D341Med (cell line): ENCODE measurements at places on chromosomes 5 and 9.

DNA sequence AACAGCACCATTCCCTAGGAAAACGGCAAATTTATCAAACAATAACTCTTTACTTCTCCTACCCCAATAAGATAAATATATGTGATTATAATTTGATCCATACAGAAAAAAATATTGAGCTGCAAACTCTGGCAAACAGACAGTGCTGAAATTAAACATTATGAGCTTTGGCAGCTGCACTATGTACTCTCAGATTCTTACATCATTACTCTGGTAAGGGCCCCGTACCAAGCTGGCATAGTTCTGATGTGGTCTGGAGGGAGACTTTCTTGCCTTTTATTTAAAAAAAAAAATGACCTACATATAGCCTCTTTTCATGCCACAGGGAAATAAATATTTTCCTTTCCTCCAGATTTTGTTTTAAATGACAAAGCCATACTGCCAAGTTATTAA, 95.0 kb downstream of the NR6A1 start:
- no peak for DNase-seq

GRCh38 chr5:149153751-149154610, 12.7 kb downstream of the ABLIM3 start:
- DNase-seq = no peak

DNA sequence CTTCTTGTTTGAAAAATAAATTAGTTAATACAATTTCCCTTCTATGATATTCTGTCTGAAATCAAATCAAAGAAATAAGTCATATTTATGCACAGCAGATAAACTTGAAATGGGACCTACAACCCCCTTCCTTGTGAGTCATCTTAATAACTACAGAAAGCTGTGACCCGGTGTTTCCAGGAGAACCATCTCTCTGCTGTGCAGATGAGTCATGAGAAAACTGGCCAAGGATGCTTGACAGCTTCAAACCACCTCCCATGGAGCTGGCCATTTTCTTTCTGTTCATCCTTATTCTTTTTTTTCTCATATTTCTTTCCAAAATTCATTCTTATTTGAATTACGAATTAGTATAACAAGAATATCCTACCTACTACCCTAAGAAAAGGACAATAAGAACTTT, 43.4 kb upstream of the NR4A3 start:
- DNase-seq = no peak

- no peak for DNase-seq
These were observed 717.1 kb downstream of the CDH9 start for GRCh38 chr5:26321278-26321677.

DNA sequence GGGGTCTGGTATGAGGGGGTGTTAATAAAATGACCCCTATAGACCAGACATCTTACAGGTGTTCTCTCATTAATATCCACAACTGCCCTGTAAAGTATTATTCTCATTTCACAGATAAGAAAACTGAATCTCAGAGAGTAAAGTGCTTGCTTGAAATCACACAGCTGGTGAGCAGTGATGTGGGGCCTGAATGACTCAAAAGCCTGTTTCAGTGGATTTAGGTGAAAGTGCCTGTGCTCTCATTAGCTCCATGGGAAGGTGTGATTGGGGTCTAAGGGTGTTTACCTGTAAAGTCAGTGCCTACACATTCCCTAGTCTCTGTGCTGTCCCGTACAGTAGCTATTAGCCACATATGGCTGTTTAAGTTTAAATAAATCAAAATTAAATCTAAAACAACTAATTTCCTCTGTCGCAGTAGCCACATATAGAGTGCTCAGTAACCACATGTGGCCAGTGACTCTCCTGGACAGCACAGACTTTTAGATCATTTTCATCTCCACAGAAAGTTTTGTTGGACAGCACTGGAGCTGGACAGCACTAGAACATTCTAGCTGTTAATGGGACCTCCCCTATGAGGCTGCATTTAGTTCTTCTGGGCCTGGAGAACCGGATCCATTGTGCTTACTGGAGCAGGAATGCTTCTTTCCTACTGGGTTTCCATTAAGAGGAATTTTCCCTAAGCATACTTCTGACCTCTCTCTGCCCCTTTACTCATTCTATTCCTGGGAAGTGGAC, 52.5 kb upstream of the SEMA6A start:
- DNase-seq = no peak

GRCh38 chr5:131758520-131758900, 38.3 kb downstream of the FNIP1 start:
- DNase-seq = no peak

GRCh38 chr5:150085950-150086715, at the start of gene CSF1R:
CSF1R (minus strand) TSS chr5:150086554; CDS start chr5:150086427, 127 bp downstream.
- peak; percentile 10 for DNase-seq

GRCh38 chr5:14211818-14212803, 69.0 kb downstream of the TRIO start:
- no peak for DNase-seq

DNA sequence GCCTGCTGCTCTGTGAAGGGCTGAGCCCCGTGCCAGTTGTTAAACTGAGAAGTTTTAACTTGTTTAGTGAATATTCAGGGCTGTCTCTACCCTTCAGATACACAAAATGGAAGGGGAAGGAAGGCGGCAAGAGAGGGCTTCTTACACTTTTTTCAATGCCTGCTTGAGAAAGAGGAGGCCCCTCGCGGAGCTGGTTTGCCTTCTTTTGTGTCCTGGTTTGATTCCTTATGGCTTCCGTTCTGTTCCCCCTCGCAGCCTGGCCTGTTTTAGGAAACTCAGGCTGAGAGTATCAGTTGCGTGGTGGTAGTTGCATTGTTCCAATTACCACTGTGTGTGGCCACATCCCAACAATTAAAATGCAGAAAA, 1.0 kb downstream of the FAM53C start:
- no peak for DNase-seq

DNA sequence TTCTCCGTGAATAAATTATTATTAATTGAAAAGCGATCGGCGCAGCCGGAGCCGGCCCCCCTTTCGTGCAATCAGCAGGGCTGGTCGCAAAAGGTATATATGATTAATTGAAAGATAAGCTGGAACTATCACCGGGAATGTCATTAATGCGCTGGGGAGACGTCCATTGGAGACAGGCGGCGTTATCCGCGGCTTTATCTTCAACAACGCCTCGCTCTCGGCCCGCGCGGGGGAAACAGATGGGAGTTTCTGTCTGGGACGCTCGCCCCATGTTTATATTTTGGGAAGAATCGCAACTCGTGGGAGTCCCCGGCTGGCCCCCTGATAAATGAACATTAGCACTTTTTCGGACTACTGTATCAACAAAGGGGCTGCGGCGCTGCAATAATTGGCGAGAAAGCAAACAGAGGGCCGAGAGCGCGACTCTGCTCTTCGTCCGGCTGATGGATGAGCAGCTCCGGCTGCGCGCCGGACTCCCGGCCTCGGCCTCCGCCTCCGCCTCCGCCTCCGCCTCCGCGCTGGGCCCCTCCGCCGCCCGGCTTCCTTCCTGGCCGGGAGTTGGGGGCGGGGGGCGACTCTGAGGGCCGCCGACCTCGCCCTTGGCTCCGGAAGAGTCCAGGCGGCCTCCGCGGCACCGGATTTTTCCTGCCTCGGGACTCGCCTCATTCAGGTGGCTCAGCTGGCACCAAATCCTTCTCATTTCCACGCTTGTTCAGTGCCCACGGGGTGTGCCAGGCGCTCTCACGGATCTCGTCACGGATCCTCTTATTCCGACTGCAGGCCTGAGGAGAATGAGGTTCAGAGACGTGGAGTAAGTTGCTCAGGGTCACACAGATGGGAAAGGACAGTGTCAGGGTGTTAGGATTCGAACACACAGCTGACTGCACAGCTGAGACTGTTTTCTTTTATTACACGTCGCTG, 3.6 kb upstream of the NKX2-5 start:
- peak; percentile 47 for DNase-seq

- DNase-seq = no peak
These were observed 99.2 kb upstream of the IQGAP2 start for GRCh38 chr5:76303921-76304320.

GRCh38 chr5:152170350-152170749, 234.7 kb downstream of the NMUR2 start:
- DNase-seq = peak; percentile 22

GRCh38 chr5:53820119-53820801, 259.8 kb downstream of the NDUFS4 start:
- DNase-seq = no peak

- DNase-seq = no peak
These were observed 207.6 kb upstream of the MPDZ start for GRCh38 chr9:13487071-13487470.

DNA sequence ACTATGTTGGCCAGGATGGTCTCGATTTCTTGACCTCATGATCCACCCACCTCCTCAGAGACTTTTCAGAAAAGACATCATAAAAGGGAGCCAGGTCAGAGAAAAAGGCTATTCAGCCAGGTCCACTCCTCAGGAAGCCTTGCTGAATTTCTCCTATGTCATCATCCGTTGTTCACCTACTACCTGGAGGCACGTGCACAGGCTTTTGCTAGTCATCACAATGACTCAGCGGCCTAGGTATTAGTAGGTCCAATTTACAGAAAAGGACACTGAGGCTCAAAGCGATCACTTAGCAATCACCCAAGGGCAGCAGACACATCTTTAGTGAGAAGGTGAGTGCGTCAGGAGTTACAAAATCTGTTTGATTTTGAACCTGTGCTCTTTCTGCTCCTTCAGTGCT, 72.3 kb upstream of the RAD23B start:
- DNase-seq = no peak

DNA sequence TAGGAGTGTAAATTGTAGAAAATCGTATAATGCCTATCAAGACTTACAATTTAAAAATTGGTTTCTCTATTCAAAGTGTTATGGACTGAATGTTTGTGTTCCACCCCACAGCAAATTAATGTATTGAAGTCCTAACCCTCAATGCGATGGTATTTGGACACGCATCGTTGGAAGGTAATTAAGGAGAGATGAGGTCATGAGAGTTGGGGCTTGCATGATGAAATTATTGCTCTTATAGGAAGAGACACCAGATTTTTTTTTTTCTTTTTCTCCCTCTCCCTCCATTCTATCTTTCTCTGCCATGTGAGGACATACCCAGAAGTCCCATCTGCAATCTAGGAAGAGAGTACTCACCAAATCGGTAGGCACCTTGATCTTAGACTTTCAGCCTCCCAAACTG, 189.2 kb downstream of the MAN2A1 start:
- no peak for DNase-seq

- no peak for DNase-seq
These were observed 34.6 kb upstream of the LRRTM2 start for GRCh38 chr5:138909734-138910133.

GRCh38 chr5:148827723-148828122, 1.3 kb downstream of the ADRB2 start:
- no peak for DNase-seq

DNA sequence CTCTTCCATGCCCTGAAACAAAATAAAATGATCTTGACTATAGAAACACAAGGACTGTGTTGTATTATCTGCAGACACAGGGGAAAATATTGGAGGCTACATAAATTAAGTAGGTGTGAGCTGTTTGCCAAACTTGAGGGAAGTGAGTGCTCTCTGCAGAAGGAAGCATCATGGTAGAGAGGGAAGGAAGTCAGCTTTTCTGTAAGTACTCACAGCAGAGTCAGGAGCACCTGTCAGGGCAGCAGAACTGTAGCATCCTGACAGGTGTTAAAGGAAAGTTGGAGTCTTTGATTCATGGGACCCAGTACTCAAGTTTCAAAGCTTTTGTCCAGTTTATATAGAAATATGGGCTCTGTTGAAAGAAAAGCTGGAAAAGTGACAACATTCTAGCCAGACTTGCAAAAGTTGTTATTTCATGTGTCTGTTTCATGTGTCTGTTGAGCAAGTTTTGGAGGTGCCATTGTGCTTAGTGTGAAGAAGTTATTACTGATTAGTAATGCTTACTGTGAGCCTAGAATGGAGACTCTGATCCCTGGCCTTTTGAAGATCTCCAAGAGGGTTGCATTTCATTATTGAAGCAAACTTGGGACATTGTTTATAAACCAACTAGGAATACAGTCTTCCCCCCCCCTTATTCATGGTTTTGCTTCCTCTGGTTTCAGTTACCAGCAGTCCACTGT, 194.7 kb downstream of the SPATA31D1 start:
- DNase-seq = no peak

GRCh38 chr5:174991847-174992246, 267.5 kb downstream of the MSX2 start:
- DNase-seq = no peak

DNA sequence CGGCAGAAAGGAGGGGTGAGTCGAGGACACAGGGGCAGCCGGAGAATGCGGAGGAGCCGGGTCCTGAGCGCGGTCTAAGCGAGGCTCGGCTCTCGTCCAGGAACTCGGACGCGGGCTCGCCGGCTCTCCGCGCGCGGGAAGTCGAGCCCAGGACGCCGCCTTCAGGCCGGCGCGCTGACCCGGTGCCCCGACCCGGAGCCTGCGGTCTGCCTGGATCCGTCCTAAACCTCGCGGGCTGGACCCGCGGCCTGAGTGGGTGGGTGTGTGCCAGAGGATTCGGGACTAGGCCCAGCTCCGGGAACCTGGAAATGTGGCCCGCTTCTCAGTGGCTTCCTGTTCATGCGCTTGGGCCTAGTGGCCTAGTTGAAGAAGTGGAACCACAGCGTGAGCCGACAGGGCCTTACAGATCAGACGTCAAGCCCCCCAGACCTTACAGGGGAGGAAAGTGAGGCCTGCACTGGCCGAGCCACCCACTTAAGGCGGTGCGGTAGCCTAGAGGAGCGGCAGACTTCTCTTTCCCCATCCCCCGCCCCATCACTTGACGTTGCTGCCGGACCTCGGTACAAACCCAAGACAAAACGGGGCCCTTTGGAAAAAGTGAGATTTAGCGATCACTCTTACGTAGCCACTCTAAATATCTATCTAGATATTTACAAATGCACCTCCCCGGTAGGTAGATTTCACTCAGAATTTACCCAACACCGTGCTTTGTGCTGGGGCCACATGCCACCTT, 1.2 kb downstream of the CDKN2B-AS1 start:
- DNase-seq = peak; percentile 17

- no peak for DNase-seq
These were observed 194.4 kb upstream of the CDKN2B start for GRCh38 chr9:22203371-22204138.
